ENCODE measurements at places on chromosomes 7 and 10. TPM values are rescaled to one million over a fixed set of nuclear protein-coding genes. Genes with fewer than 3 reads are reported as not detected.

- no peak for DNase-seq
- no peaks in the 10 kb centered on the region for H3K4me1 ChIP-seq
- H3K27me3 ChIP-seq, result no peaks in the 10 kb centered on the region
- no peak overlapping the region for H3K4me3 ChIP-seq
These were observed 51.7 kb downstream of the ADCY1 start for GRCh38 chr7:45625714-45626440.

GRCh38 chr7:144020340-144020739, 20.2 kb downstream of the OR6B1 start:
- no peaks in the 10 kb centered on the region for H3K4me1 ChIP-seq
- no peak for DNase-seq
- no peaks in the 10 kb centered on the region for H3K36me3 ChIP-seq
- no peak overlapping the region for H3K27ac ChIP-seq
- peaks cover 6% of the 10 kb centered on the region for H3K27me3 ChIP-seq

GRCh38 chr7:111744501-111745155, 182.3 kb upstream of the IMMP2L start:
- DNase-seq, result no peak
- no peaks in the 10 kb centered on the region for H3K4me1 ChIP-seq
- peaks cover 11% of the 10 kb centered on the region for H3K27me3 ChIP-seq
- H3K36me3 ChIP-seq, result no peaks in the 10 kb centered on the region
- H3K27ac ChIP-seq, result no peak overlapping the region

GRCh38 chr7:69763513-69763912, 165.2 kb downstream of the AUTS2 start:
- no peaks in the 10 kb centered on the region for H3K4me1 ChIP-seq
- H3K4me3 ChIP-seq, result no peak overlapping the region
- H3K36me3 ChIP-seq, result no peaks in the 10 kb centered on the region
- no peak for DNase-seq

DNA sequence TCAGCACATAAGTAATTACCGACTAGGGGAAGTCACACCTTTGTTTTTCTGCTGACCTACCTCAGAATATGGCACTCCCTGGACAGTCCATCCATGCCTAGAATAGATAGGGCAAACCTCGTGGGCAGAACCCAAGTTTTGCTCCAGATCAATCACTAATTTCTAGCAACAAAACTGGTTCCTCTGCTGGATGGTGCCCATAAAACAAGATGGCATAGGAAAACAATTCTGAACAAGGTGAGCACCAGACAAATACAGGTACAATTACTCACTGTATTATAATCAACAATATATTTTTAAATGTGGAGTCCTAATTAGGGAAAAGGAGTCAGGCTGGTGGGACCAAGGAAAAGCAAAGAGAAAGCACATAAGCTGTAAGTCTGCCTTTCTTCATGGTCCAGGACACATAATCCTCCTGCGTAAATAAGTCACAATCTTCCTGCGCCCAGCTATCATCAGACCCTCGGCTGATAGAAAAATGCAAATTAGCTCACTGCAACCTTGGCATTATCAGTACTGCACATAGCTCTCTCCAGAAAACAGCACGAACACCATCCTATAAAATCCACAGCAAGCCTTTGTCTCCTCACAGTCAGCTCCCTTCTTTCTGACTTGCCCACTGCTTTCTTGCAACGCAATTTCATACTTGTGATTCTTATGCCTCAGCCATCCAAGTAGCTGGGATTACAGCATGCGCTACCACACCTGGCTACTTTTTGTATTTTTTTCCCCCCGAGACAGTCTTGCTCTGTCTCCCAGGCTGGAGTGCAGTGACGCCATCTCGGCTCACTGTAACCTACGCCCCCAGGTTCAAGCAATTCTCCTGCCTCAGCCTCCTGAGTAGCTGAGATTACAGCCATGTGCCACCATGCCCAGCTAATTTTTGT, 15.1 kb downstream of the URGCP start:
- no peak overlapping the region for H3K4me3 ChIP-seq
- no peaks in the 10 kb centered on the region for H3K27me3 ChIP-seq
- H3K36me3 ChIP-seq, result peaks cover 4% of the 10 kb centered on the region
- H3K27ac ChIP-seq, result no peak overlapping the region
- no peak for DNase-seq

DNA sequence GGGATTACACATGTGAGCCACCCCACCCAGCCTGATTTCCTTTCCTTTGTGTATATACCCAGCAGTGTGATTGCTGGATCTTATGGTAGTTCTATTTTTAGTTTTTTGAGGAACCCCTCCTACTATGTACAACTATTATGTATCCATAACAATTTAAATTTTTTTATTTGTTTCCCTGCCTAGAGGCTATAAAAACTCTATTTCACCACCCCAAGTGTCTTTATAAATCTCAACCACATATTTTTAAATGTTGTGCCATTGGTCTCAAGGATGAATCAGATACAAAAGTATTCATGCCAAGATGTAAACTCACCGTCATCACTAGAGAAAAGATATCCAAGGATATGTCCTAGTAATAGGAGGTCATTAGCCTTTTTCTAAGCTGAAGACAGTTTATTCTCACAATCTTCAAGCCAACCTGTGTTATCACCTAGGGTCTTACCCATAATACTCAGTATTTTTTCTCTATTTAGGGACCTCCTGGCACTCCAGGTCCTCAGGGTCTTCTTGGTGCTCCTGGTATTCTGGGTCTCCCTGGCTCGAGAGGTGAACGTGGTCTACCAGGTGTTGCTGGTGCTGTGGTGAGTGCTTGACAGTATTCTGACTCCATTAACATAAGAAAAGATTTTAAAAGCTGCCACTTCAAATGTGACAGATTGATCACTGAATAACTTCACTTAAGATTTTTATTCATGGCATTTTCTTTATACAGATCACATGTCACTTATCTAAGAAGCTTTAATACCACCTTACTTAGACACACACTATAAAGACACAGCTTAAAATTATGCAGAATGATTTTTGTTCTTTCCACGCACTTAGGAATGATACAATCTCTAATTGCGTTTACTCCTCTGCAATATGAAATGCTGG, 29.4 kb downstream of the COL1A2 start:
- no peaks in the 10 kb centered on the region for H3K36me3 ChIP-seq
- H3K27ac ChIP-seq, result no peak overlapping the region
- no peak for DNase-seq

DNA sequence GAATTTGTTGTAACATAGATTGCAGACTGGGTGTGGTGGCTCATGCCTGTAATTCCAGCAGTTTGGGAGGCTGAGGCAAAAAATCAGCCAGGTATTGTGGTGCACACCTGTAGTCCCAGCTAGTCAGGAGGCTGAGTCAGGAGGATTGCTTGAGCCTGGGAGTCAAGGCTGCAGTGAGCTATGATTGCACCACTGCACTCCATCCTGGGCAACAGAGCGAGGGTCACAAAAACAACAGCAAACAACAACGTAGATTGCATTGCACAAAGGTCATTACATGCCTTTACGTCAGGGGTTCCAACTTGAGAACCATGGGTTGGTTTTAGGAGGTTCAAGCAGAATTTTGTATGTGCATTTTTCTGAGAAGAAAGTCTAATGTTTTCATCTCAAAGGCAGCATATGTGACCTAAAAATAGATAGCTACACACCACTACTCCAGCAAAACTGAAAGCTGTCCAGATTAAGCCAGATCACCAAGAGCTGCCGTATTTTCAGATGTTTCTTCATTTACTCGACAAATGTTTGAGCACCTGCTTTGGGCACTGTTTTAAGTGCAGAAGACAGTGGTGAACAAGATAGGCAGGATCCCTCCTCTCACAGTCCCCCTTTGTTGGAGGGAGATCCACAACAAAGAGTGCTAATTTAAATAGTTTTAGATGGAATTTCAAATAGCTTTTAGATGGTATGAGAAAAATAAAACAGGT, 28.3 kb upstream of the CYP26C1 start:
- H3K4me1 ChIP-seq, result no peaks in the 10 kb centered on the region
- no peaks in the 10 kb centered on the region for H3K27me3 ChIP-seq
- no peaks in the 10 kb centered on the region for H3K36me3 ChIP-seq
- DNase-seq, result no peak
- no peak overlapping the region for H3K4me3 ChIP-seq

DNA sequence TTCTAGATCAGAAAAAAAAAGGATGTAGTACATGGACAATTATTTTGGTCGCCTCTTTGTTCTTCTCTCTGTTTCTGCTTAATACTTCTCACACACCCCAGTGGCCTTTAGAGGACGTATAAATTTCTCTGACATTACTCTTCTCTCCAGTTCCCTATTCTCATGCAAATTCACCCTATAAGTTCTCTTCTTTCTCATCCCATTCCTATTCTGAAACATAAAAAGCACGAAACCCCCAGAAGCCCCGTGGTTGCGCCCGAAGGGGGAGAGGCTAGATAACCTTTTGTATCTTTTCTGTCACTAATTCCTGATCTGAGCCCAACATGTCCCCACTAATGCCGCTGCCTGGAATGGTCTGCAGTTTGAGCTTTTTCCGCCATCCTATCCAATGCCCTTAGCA, 136.9 kb downstream of the SKIDA1 start:
- H3K4me1 ChIP-seq, result no peaks in the 10 kb centered on the region
- H3K27ac ChIP-seq, result no peak overlapping the region
- no peak overlapping the region for H3K4me3 ChIP-seq

DNA sequence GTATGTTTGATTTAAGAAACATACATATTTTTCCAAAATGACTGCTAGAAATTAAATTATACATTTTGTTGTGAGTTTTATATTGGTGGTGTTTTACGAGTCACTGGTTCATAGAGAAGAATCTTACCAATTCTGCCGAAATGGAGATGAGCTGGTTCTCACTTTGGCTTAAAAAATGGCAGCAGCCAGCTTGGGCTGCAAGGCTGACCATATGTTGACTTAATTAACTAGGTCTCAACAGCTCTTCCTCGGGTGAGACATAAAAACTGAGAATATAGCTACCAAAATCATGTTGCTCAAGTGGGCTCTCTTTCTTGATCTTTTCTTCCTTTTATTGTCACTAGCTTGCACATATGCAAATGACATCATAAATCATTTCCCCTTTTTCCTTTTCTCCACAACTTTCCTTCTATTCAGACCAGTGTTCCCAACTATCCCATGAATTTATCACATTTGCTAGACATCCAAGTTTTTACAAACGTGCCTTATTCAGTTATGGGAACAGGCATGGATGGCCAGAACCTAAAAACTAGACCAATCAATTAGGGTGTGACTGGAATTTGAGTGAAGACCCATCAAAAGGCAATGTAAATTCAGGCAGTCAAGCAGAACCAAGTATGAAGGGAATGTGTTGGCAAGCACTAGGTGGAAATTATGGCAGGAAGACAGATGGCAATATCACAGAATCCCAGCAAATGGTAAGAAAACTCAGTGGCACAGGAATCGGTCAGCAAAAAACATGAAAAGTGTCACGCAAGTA, 6.4 kb upstream of the TSPAN12 start:
- H3K4me1 ChIP-seq, result no peaks in the 10 kb centered on the region
- H3K4me3 ChIP-seq, result no peak overlapping the region
- no peaks in the 10 kb centered on the region for H3K36me3 ChIP-seq

- H3K27ac ChIP-seq, result no peak overlapping the region
- no peak overlapping the region for H3K4me3 ChIP-seq
- H3K27me3 ChIP-seq, result no peaks in the 10 kb centered on the region
- H3K4me1 ChIP-seq, result no peaks in the 10 kb centered on the region
- peaks cover 45% of the 10 kb centered on the region for H3K36me3 ChIP-seq
- DNase-seq, result no peak
These were observed 50.0 kb downstream of the SLC37A3 start for GRCh38 chr7:140348161-140348849.

Gene TAS2R3
- 1.8 TPM for total RNA-seq

Gene RBM28
- 38.9 TPM for total RNA-seq

Gene LAMTOR4
- total RNA-seq, result 130 TPM

Gene ZNF789
- total RNA-seq, result 16.0 TPM

Gene TMEM270
- not detected for total RNA-seq

Gene C7orf57
- total RNA-seq, result 0.12 TPM

Gene SEMA3E
- total RNA-seq, result not detected

Gene CACNB2
- not detected for total RNA-seq
